ENCODE measurements at places on chromosomes 11 and 22. TPM values are rescaled to one million over a fixed set of nuclear protein-coding genes. Genes with fewer than 3 reads are reported as not detected.
A peak's percentile ranks its signal among the peaks of the same experiment; 100 is the strongest.

Gene TMEM191B
- not detected for total RNA-seq

Gene H19
- 539 TPM for total RNA-seq

Gene KREMEN1
- total RNA-seq, result 10.7 TPM

Gene OR51B5
- total RNA-seq, result not detected

- no peaks in the 10 kb centered on the region for H3K36me3 ChIP-seq
- no peak overlapping the region for H3K27ac ChIP-seq
- no peaks in the 10 kb centered on the region for H3K27me3 ChIP-seq
Observed at GRCh38 chr11:74427384-74427886, 29.2 kb upstream of the PGM2L1 start.

Gene P2RX6
- not detected for total RNA-seq

Gene TBRG1
- total RNA-seq, result 21.2 TPM

- H3K36me3 ChIP-seq, result peaks cover 68% of the 10 kb centered on the region
- peaks cover 5% of the 10 kb centered on the region for H3K4me1 ChIP-seq
- H3K27me3 ChIP-seq, result no peaks in the 10 kb centered on the region
- peak overlapping the region; percentile 36 for H3K27ac ChIP-seq
Observed at GRCh38 chr11:61446211-61446651, 16.3 kb downstream of the SDHAF2 start.

- no peaks in the 10 kb centered on the region for H3K27me3 ChIP-seq
- H3K4me1 ChIP-seq, result no peaks in the 10 kb centered on the region
- H3K27ac ChIP-seq, result no peak overlapping the region
- H3K36me3 ChIP-seq, result no peaks in the 10 kb centered on the region
- H3K4me3 ChIP-seq, result no peak overlapping the region
Observed at GRCh38 chr11:83464160-83464944, 178.2 kb upstream of the CCDC90B start.

Gene ACRV1
- total RNA-seq, result not detected

Gene LINC01488
- total RNA-seq, result not detected

Gene MMP7
- total RNA-seq, result not detected

DNA sequence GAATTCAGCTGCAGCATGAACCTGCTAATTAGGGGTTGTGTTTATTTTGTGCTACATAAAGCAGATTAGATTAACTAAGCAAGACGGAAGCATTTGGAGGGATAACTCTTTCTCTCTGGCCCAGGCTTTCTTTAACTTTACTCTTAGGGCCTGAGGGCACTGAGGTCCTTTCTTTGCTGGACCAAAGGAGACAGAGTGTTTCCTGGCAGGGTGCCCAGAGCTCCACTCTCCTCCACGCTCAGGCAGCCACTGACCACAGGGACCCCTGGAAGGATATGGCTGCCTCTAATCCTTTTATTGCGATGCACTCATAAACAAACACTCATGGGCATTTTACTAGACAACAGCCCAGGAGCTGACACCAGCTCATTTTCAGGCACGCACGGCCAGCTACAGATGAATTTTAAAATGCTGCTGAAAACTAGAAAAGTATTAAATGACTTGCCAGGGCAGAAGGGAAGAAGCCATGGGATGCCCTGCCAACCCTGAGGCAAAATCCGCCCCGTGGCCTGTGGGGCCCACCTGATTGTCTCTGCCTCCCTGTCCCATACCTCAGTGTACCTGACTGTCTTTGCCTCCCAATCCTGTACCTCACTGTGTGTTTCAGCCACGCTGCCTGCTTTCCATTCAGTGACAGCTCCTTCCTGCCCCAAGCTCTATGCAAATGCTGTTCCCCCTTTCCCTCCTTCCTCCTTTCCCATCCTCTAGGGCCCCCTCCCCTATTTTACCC is 192.6 kb upstream of the NAV2 start:
- no peak overlapping the region for H3K27ac ChIP-seq
- H3K4me3 ChIP-seq, result no peak overlapping the region
- no peaks in the 10 kb centered on the region for H3K4me1 ChIP-seq
- DNase-seq, result no peak
- H3K27me3 ChIP-seq, result no peaks in the 10 kb centered on the region
- H3K36me3 ChIP-seq, result no peaks in the 10 kb centered on the region

Gene DCHS1
- total RNA-seq, result 58.0 TPM

DNA sequence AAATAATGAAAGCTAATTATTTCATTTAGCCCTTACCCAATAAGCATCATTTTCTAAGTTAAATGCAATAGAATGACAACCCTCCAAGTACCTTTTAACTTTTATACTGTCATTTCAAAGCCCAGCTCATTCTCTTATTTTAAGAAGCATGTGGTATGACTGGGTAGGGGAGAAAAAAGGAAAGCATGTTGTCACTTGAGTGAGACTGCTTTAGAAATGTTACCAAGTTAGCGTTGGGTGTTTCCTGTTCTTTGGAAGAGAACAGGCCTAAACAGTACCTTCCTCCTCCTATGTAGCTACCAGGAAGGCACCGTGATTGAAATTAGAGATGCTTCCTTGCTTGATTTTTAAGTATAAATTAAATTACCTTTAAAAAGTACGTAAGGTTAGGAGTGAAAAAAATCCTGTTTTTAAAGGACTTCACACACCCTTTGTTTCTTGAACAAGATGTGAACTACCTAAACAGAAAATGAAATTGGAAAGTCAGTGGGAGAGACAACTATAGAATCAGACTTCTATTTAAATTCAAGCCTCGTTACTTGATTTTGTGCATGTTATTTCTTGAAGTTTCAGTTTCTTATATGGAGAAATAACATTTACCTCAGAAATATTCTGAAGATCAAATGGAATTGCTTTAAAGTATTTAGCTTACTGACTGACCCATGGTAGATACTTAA is 741 bp upstream of the CNTF start:
- no peak for DNase-seq
- no peak overlapping the region for H3K4me3 ChIP-seq

DNA sequence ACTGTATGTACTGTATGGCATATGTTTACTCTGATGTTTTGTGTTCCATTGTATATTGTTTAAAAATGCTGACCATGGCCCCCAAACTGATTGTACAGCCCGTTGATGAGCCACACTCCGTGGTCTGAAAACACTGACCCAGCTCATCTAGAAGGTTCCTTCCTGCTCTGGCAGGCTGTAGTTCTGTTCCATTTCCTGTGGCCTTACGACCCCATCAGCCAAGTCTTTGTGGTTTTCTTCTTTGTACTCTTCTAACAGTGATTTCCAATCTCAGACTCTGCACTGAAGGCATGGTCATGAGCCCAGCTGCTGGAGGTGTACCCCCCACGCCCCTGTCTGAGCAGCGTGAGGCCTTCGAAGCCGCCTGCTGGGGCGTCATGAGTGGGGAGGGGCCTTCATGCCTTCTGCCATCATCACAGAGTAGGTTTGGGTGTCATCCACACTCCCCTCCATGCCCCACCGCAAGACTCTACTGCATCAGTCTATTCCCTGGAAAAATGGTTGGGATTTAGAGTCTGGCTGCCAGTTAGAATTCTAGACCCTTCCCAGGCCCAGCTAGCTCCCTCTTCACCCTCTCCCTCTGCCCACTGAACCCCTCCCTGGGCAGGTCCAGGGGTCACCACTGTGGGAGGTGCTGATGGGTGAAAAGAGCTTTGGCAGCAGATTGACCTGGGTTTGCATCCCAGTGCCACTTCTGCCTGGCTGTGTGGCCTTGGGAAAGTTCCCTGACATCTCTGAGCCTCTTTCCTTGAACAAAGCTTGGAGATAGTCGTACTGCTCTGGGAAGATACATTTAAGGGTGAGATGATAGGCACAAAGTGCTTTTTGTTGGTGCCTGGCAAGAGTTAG is 11.3 kb upstream of the C11orf96 start:
- H3K27ac ChIP-seq, result no peak overlapping the region
- peaks cover 21% of the 10 kb centered on the region for H3K4me1 ChIP-seq
- no peak overlapping the region for H3K4me3 ChIP-seq
- no peak for DNase-seq
- no peaks in the 10 kb centered on the region for H3K36me3 ChIP-seq

Gene TNNT3
- 10.1 TPM for total RNA-seq

DNA sequence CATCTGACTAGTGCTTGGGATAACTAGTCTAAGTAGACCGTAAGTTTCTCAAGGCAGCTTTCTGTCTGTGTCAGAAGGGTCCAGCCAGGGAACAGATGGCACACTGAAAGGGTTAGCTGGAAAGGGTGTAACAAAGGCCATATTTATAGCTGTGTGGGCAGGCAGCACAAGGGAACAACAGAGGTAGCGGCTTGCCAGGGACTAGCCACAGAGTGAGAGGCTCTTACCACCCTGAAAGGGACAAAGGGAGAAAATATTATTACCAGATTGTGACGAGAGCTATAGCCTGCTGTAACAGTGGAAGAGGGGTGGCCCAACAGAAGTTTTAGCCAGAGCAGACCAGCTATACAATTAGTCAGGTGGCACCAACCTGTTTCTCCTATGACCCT is 129.4 kb downstream of the CCDC34 start:
- no peaks in the 10 kb centered on the region for H3K36me3 ChIP-seq
- H3K27me3 ChIP-seq, result no peaks in the 10 kb centered on the region
- H3K27ac ChIP-seq, result no peak overlapping the region
- no peaks in the 10 kb centered on the region for H3K4me1 ChIP-seq
- no peak for DNase-seq

Gene TSPO
- 961 TPM for total RNA-seq

DNA sequence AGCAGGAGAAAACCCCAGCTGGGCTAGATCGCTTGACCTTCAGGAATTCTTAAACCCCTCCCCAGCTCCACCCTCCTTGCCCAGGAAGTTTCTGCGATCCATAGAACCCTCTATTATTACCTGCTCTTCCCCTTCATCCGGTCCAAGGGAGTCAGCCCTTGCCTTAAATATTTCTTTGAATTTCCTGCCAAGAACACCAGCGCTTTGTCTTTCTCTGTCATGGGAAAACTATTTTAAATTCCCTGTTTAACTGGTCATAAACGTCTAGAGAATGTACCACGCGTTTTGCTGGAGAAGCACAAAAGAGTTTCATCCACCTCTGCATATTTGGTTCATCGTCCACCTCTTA is 496 bp upstream of the TRAF6 start:
- peak overlapping the region; percentile 91 for H3K27ac ChIP-seq
- no peaks in the 10 kb centered on the region for H3K36me3 ChIP-seq
- no peak for DNase-seq

DNA sequence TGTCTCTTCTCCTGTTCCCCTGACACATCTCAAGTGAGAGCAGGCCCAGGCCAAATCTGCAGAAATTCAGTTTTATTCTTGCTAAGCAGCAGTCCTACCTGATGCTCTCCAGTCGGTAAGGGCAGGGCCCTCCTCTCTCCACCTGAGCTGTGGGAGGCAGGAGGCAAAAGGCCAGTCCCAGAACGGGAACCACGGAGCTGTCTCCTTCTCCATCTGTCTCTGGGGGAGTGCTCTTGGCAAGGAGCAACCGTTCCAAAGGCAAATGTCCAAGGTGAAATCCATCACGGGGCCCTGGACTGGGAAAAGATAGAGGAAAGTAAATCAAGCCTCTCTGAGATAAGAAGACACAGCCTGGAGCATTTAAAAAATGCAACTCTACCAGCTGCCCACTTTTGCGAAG is 65.2 kb upstream of the CDON start:
- H3K27ac ChIP-seq, result no peak overlapping the region
- H3K27me3 ChIP-seq, result no peaks in the 10 kb centered on the region
- H3K4me1 ChIP-seq, result no peaks in the 10 kb centered on the region
- H3K4me3 ChIP-seq, result no peak overlapping the region

DNA sequence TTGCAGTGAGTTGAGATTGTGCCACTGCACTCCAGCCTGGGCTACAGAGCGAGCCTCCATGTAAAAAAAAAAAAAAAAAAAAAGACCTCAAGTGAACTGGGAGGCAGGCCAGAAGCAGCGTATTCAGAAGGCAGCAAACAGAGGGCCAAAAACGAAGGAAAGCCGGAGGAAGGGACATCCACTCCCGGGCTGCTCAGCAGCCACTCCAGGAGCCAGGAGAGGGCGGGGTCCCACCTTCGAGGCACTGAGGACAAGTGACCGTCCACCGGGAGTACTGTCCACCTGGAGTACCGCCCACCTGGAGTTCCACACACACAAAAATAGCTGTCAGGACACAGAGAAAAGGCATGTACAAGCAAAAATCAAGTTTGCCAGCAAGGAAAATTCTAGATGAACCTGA is 5.5 kb downstream of the TOLLIP start:
- DNase-seq, result no peak
- peaks cover 16% of the 10 kb centered on the region for H3K36me3 ChIP-seq
- H3K27me3 ChIP-seq, result no peaks in the 10 kb centered on the region
- no peak overlapping the region for H3K4me3 ChIP-seq
- no peak overlapping the region for H3K27ac ChIP-seq

Data from ascending aorta (tissue), 2 donors.